ENCODE measurements at places on chromosomes 2 and 18. TPM values are rescaled to one million over a fixed set of nuclear protein-coding genes. Genes with fewer than 3 reads are reported as not detected.

GRCh38 chr18:32439802-32440201 lies 30.9 kb downstream of the GAREM1 start:
- DNase-seq = no peak

GRCh38 chr2:8543060-8543382 lies 138.8 kb upstream of the ID2 start:
- DNase-seq = no peak

- no peak for DNase-seq
These were observed 13.7 kb upstream of the LRP1B start for GRCh38 chr2:142144547-142144946.

- DNase-seq = no peak
These were observed 729.5 kb upstream of the LRRTM4 start for GRCh38 chr2:78251708-78252107.

DNA sequence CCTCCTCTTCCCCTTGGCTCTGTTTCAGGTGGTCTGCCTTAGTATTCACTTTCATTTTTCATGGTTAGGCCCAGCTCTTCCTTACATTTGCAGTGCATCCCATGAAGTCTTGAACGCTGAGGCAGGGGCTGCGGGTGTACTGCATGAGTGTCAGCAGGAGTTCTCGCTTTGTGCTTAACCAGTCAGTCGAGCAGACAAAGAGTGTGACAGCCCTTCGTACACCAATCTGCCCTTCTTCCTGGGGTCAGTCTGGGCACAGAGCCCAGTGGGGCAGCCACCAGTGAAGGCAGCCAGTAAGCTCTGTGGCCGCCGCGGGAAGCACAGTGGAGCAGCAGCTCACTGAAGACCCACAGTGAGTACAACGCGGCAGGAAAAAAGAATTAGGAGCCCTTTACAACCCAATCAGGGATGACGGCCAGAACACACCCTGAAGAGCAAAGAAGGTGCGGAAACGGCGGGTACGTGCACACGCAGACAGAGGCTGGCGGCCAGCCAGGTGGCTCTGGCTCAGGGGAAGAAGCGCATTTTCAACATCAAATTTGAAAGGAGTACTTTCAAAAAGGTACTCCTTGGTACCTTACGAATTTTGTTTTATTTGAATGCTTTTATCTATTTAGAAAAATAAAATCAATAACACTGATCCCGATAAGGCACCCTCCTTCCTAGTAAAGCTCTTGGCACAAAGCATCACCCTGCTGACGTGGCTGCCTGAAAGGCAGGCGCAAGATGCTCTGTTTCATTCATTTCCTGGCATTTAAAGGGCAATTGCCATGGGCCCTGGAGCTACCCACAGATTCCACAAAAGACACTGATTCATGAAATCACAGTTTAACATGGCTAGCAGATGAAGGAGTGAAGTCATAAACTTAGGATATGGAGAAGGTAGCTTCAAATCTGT lies 47.0 kb upstream of the SEMA4C start:
- DNase-seq = no peak

Gene MEIS1
- 4.2 TPM for total RNA-seq

Gene LYG2
- not detected for total RNA-seq

- DNase-seq = no peak
These were observed 717.9 kb upstream of the SLC8A1 start for GRCh38 chr2:41169744-41170143.

GRCh38 chr2:30987566-30987965 lies 150.7 kb downstream of the GALNT14 start:
- DNase-seq = no peak

DNA sequence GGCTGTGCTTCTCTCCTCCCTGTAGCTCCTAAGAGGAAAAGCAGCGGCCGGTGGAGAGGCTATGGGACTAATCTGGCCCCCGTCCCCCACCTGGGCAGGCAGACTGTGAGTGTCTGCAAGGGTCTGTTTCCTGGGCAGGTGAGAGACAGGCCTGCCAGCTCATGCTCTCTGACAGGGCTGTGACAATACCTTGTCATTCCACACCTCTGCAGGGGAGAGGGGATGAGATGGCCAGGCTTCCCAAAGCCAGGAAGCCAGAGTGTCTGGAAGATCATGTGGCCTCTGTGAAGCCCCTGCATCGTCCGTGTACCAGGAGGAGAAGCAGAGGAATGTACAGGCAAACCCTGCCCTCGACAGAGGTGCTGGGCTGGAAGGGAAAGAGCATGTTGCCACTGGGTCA lies 142.5 kb upstream of the GATA6 start:
- DNase-seq = no peak

DNA sequence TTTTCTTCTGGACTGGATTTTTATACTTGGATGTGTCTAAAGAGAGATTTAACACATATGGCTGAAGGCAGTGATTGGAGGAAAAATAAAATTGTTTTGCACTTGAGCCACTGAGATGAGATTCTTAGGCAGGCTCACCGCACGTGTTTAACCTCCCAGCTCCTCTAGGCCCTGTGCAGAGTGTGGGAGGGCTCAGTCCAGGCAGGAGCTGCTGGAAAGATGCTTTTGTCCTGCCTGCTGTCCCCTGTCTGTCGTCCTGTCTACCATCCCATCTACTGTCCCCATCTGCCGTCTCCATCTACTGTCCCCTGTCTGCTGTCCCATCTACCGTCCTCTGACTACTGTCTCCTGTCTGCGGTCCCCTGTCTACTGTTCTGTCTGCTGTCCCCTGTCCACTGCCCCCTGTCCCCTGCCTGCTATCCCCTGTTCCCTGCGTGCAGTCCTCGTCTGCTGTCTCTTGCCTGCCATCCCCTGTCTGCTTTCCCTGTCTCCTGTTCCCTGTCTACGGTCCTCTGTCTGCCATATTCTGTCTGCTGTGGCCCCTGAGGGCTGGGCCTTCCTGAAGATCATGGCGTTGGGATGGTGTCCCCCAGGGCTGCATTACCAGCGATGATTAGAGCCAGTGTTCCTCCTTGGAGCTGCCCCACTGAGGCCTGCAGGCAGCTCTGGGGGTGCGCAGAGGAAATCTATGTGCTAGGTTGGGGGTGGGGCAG lies 43.7 kb upstream of the HS6ST1 start:
- DNase-seq = no peak

DNA sequence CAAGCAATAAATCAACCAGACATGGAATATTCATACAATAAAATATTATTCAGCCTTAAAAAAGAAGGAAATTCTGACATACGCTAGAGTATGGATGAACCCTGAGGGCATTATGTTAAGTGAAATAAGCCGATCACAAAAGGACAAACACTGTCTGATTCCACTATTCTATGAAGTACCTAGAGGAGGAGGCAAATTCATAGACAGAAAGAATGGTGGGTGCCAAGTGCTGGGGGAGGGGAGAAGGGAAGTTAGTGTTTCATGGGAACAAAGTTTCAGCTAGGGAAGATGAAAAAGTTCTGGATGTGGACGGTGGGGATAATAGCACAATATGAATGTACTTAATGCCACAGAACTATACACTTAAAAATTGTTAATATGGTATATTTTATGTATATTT lies 19.8 kb downstream of the SMAD7 start:
- DNase-seq = no peak

Gene CASP10
- 1.6 TPM for total RNA-seq

Gene CROCC2
- total RNA-seq = not detected

DNA sequence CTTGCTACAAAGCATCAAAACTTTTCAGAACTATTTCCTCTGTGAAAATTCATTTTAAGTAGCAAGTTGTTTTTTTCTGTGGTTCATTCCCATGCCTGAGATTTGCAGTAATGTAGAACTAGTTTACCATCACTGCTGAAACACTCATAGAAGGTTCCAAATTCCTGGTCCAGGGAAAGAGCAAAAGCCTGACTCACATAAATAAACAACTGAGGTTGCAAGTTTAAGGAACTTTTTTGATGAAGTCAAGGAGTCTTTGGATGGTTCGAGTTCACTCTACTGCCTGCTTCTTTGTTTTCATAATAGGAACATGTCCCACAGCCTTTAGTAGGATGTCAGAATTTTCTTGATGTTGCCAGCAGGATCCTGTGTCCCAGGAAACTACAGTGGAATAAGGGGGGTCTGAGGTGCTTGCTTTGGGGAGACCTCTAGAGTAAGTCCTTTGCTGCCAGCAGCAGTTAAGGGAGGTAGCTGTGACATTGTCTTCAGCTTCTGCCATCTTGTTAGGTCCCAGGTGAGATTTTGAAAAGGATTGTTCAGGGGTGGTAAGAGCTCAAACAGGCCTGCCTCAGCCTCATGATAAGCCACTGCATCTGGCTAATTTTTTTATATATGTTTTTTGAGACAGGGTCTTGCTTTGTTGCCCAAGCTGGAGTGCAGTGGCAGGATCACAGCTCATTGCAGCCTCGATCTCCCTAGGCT lies 43.9 kb downstream of the ACSL3 start:
- DNase-seq = no peak

DNA sequence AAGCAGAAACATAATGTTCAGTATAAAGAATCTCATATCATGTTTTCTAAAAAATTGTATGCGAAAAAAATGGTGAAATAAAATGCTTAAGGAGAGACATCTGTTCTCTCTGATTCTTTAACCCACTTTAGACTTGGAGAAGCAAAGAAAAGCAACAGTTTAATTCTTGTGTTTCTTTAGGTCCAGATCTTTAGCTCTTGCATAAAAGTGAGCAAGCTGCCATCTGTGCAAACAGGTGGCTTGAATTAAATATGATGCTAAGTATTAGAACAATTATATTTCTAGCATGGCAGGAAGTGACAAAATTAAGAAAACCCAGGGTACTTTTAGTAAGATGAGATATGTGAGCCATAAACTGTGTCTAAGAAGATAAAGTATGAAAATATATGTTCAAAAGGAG lies 1038.3 kb downstream of the DPP10 start:
- DNase-seq = no peak

DNA sequence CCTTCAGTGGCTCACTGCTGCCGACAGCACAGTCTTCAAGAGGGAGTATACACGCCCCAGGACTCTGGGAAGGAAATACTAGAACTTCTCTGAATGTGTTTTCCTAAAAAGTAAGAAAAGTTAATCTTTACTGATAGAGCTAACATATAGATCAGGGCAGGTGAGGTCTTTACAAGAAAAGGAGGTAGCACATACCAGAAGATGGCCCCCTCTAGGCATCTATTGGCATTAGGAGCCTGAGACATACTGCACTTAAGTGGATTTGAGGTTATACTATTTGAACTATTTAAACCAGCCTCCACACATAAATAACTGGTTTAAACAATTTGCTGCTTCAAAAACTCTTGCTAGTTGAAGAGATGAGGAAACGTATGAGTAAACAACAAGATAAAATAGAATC lies 406.1 kb downstream of the SETBP1 start:
- DNase-seq = no peak

GRCh38 chr18:62165583-62165982 lies 21.3 kb downstream of the PIGN start:
- DNase-seq = no peak

Gene CRIM1
- 249 TPM for total RNA-seq

Gene LHCGR
- not detected for total RNA-seq

DNA sequence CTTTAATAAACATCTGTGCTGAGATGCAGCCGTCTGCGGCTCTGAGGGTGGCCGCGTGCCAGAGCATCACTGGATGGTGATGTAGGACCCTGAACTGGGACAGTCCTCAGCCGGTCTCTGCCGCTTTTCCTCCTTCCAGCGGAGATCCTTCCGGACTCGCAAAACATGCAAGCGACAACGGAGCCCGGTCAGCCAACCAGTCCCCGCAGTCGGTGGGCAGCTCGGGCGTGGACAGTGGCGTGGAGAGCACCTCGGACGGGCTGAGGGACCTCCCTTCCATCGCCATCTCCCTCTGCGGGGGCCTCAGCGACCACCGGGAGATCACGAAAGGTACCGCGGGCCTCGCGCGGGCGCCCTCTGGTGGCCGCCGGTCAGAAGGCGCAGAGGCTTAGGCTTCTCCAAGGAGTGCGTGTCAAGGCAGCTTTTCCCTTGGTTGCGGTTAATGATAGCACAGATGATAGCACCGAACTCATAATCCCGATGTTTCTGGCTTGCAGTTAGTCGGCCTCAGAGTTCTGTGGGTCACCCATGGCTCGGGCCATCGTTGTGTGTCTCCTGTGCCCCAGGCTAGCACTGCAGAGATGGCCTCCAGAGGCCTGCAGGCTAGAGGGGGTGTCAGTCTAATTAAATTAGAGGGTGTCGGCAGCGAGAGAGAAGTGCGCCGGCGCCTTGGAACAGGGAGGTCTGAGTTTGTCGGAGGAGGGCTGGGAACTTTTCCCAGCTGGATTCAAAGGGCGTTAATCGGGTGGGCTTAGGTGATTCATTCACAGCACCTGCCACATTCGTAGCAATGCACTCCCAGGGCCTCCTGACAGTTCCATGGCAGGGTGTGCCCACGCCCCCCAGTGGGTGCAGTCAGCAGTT lies 38.5 kb downstream of the LPIN1 start:
- peak; percentile 33 for DNase-seq

DNA sequence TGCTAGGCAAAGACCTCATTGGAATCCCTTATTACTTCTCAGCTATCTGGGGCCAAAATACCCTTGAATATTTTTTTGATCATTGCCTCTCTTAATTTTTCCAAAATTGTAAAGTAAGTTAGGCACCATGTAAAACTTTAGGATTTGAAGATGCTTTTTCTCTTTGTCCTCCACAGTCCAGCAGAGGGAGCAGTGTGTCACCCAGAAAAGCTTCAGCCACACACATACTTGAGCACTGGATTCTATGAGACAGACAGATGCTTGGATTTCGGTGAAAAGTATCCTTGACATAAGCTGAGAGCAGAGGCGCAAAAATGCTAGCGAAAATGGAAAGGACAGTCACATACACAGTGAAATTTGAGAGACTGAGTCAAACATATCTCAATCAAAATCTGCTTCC lies 74.7 kb upstream of the KCNJ3 start:
- no peak for DNase-seq

DNA sequence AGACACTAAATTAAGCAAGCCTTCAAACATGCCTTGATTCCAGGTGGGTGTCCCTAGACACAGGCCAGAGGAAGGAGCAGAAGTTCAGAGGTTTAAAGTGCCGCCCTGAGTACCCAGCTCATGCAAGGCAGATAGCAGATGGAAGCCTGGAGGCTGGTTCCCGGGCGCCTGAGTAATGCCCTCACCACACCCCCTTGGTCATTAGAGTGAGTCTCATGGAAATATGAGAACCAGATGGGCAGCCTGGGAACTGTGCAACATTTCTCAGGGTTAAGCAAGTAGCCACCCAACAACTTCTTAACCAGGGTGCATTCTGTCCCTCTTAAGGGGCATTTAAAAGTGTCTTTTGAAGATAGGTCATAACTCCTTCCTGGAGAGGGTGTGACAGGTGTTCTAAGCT lies 44.1 kb downstream of the TGFA start:
- DNase-seq = no peak

Gene TEKT4
- total RNA-seq = not detected

GRCh38 chr2:218375212-218375611 lies 6.9 kb upstream of the SLC11A1 start:
- DNase-seq = no peak

Gene TCF23
- total RNA-seq = not detected

DNA sequence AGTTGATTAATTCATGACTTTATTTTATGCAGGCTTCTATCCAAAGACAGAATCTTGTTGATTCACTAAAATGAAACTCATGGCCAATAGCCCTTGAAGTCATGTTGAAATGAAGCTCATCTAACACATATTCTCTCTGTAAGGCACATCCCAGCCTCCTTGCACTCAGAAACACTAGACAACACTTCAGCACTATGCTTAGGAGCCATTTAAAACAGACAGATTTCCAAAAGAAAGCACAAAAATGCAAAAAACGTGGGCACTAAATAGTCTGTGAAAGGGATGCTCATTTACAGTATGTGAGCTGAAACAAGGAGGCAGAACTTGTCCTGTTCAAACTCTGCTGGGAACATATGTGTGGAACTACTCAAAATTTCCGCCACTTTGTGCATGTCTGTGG lies 124.4 kb downstream of the MYCN start:
- DNase-seq = no peak
